ENCODE measurements at places on chromosomes 2 and 18. TPM values are rescaled to one million over a fixed set of nuclear protein-coding genes. Genes with fewer than 3 reads are reported as not detected.

IDH1 gene
- 259 TPM for total RNA-seq

LYPD6B gene
- 112 TPM for total RNA-seq

RAB17 gene
- total RNA-seq: not detected

FN1 gene
- 246 TPM for total RNA-seq

RNF152 gene
- 4.8 TPM for total RNA-seq

ENOSF1 gene
- 9.0 TPM for total RNA-seq

ASB18 gene
- total RNA-seq: not detected

OTOS gene
- total RNA-seq: not detected

NEURL3 gene
- not detected for total RNA-seq

LOXHD1 gene
- total RNA-seq: not detected

USP40 gene
- 12.2 TPM for total RNA-seq

ACMSD gene
- not detected for total RNA-seq

CXCR4 gene
- total RNA-seq: 0.06 TPM

SKOR2 gene
- not detected for total RNA-seq

ANKRD30B gene
- total RNA-seq: 0.33 TPM

CAVIN2 gene
- 1.9 TPM for total RNA-seq

MYL1 gene
- not detected for total RNA-seq

AQP4 gene
- 0.39 TPM for total RNA-seq

IL36B gene
- not detected for total RNA-seq

COL4A4 gene
- total RNA-seq: 0.17 TPM

MC5R gene
- not detected for total RNA-seq

ZNF396 gene
- total RNA-seq: 3.1 TPM

RNF125 gene
- total RNA-seq: 0.29 TPM
